ENCODE measurements at places on chromosomes 2 and 18.

DNA sequence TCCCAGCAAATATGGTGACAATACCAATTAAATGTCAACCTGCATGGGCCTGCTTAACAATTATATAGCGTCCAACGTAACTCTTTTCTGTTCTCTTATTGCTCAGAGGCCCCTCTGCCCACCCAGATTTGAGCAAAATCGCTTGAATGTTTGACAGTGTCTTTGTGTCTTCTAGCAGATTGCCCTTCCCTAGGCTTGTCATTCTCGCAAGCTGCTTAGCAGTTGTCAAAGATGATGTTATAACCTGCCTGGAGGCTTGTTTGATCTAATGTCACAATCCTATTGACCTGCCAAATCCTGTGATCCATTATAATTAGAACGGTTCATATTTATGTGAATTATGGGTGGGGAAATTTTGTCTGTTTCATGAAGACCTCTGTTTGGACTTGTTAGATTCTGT, 108.8 kb downstream of the FARSB start:
- DNase-seq, result no peak

GRCh38 chr2:157593411-157593810, 35.3 kb downstream of the ACVR1C start:
- DNase-seq, result no peak

GRCh38 chr2:27038631-27039339, 6.0 kb downstream of the TMEM214 start:
- DNase-seq, result no peak

DNA sequence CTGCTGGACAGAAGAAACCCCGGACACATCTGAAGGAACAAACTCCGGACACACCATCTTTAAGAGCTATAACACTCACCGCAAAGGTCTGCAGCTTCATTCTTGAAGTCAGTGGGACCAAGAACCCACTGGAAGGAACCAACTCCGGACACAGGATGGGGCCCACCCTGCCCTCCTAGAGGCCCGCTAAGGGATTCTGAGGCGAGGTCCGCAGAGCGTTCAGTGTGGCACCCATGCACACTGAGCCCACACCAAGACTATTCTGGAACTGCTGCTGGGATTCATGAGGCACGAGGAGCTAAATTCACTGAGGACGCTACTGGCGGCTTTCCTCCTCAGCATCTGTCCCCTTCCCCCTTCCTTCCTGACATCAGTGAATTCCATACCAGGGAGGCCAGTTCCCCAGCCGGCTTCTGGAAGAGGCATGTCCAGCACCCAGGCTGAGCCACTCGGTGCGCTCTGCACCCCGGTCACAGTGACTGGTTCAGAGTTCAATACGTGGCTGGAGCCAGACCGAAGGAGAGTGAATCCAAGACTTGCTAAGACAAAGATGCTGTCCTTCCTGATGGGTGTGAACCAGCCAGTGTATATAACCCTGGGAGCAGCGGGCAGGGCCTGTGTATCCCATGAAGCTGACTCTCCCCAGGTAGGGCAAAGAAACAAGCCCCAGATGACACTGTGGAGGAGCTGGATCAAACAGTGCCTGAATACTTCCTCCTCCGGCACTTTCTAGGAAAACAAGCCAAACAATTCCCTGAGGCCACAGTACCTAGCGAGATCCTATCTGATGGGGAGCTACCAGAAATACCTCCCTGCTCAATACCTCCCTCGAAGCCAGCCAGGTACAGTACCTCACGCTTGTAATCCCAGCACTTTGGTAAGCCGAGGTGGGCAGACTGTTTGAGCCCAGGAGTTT, 11.1 kb downstream of the HDAC4 start:
- DNase-seq, result no peak

All from CD4-positive, alpha-beta T cell treated with Interleukin-21 for 1 hour (primary cell).